Erythroblast (primary cell): ENCODE measurements at places on chromosomes 7 and 10.
A peak's percentile ranks its signal among the peaks of the same experiment; 100 is the strongest.

- DNase-seq: peak; percentile 41
Measured at GRCh38 chr7:114791771-114792170, 130.1 kb upstream of the MDFIC start.

DNA sequence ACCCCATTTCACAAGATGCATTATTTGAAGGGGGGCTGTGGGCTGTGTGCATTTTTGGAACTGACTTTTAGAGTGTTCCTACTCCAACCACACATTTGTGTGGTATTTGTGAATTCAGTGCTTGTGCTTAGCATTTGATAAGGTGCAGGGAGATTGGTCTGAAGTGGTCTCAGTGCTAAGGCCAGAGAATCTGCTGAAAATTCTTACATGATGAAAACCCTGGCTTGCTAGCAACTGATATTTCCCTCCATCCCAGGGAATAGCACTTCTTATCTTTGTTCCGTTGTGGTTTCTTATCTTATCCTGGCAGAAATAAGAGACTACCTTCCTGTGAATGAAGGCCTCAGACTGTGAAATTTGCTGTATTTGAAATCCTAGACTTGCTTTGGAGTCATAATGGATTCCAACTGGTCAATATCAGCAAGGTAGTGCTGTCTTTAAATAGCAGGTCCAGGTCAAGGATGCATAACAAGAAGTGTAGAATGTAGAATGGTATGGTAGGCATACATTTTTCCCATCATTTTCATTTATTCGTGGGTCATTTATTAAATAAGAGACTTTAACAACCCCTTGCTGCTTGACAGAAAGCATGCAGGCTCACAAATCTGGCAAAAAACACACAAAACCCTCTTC lies 986.9 kb downstream of the REEP3 start:
- peak; percentile 4 for DNase-seq

- DNase-seq: no peak
Measured at GRCh38 chr7:4222676-4223075, 459.4 kb upstream of the FOXK1 start.

DNA sequence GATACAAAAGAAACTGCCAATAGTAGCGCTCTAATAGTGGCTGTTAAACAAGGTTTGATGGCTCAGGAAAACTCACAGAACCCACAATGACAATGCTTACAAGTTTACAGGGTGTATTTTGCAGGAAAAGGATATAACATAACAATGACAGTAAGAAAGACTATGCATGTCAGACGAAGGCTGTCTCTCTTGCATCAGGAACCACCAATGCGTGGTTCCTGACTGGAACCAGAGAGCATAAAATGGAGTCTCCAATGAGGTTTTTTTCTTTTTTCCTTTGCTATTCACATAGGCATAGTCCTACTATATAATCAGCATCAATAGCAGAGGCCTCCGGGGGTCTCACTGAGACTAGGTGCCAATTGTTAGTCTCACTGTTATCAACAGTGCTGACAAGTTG lies 120.4 kb upstream of the STEAP1 start:
- DNase-seq: no peak
